ENCODE measurements at places on chromosomes 7 and 10. TPM values are rescaled to one million over a fixed set of nuclear protein-coding genes. Genes with fewer than 3 reads are reported as not detected.

Gene TEX47
- not detected for total RNA-seq

Gene MSRB2
- 19.2 TPM for total RNA-seq

Gene STOX1
- 2.4 TPM for total RNA-seq

Gene NRP1
- 2.1 TPM for total RNA-seq

Gene MMS19
- 188 TPM for total RNA-seq

Gene ZNF467
- total RNA-seq, result 0.55 TPM

Gene UNCX
- total RNA-seq, result not detected

Measured in H7 (cell line).